ENCODE measurements at places on chromosomes 2 and 18. TPM values are rescaled to one million over a fixed set of nuclear protein-coding genes. Genes with fewer than 3 reads are reported as not detected.

The ANKMY1 gene
- 8.9 TPM for total RNA-seq

The SNRNP200 gene
- total RNA-seq: 81.8 TPM

The CCDC138 gene
- total RNA-seq: 14.9 TPM

The SOX11 gene
- not detected for total RNA-seq

The OBSL1 gene
- total RNA-seq: 17.1 TPM

The IL37 gene
- total RNA-seq: not detected
